Erythroblast (primary cell): ENCODE measurements at places on chromosomes 12 and 14.

DNA sequence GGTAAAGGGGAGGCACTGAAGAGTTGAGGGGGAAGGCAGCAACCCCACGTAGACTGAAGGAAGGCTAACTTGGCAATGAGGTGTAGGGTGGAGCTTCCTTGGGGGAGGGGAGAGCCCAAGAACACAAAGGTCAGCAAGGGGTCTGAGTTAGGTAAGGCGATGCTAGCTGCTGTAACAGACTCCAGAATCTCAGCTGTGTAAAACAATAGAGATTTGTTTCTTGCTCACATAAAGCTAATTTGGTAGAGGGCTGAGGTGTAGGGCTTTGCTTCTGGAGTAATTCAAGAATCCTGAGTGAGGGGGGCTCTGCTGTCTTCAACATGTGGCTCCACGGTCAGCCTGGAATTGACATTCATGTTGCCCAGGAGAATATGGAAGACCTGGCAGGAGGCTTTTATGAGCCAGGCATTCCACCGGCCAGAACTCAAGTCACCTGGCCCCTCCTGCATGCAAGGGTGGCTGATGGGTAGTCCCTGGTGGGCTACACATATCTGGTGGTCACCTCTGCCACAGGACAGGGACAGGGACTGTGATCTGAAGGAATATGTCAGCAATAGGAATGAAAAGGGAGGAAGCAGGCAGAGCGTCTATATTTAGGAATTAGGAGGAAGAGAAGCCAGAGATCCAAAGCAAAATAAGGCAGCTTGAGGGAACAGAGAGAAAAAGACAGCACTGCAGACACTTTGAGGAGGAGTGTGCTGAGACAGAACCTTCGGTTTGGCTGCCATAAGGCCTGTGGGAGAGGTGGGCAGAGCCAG lies 153.7 kb downstream of the ZFP36L1 start:
- DNase-seq: no peak

DNA sequence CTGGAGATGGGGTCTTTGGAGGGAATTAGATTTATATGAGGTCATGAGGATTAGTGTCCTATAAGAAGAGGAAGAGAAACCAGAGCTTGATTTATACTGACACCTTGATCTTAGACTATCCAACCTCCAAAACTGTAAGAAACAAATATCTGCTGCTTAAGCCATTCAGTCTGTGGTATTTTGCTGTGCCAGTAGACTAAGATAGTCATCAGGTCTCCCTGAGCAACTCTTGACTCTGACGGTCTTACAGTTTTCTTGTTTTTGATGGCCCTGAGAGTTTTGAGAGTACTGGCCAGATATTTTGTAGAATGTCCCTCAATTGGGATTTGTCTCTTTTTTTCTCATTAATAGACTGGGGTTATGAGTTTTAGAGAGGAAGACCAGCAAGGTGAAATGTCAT lies 51.7 kb downstream of the TSHR start:
- DNase-seq: peak; percentile 38

DNA sequence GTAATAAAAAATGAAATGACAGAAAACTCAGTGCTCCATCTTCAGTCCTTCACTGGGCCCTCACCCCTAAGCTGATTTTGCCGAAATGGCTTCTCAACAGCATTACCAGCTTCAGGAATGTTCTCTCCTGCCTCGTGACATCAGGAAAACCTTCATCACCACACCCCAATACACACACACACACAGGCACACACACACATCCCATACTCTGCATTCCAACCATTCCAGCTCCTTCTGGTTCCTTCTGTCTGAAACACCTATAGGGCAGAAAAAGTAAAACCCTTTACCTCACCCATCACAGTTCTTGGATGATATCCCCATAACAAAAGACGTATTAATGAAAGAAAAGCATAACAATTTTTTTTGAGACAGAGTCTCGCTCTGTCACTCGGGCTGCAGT lies 75.9 kb downstream of the CCDC60 start:
- DNase-seq: no peak

GRCh38 chr12:29255042-29255441 lies 106.0 kb downstream of the FAR2 start:
- peak; percentile 81 for DNase-seq
